ENCODE measurements at places on chromosomes 7 and 10.

- DNase-seq = no peak
Observed at GRCh38 chr10:114603948-114604347, 54.1 kb downstream of the ABLIM1 start.

- DNase-seq = no peak
Observed at GRCh38 chr10:132332433-132332754, 401 bp downstream of the LRRC27 start.

DNA sequence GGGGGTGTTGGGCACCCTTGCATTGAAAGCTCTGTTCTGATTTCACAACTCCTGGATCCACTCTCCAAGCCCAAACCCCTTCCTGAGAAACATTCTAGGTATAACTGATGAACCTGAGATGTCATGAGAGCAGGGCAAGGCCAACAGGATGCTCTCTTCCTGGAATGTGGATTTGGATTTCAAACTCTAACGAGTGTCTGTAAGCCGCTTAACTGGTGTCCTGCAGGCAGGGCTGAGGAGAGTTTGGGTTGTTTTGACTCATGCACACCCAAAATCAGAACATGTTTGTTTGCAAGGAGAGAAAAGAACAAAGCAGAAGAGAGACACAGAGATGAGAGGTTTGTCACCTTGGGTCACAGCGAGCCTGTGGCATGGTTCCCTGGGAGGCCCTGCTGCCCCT is 24.6 kb upstream of the AKR1E2 start:
- no peak for DNase-seq

- DNase-seq = no peak
Observed at GRCh38 chr7:42125321-42125720, 111.7 kb downstream of the GLI3 start.

GRCh38 chr7:79692015-79692414 is 238.5 kb upstream of the MAGI2 start:
- DNase-seq = peak; percentile 40

- no peak for DNase-seq
Observed at GRCh38 chr7:17530741-17531421, 232.4 kb downstream of the AHR start.

Measured in BJ (cell line).